ENCODE measurements at places on chromosomes 6 and 20.
A peak's percentile ranks its signal among the peaks of the same experiment; 100 is the strongest.

- no peak for DNase-seq
These were observed 1.1 kb downstream of the RGS17 start for GRCh38 chr6:153129873-153130514.

- peak; percentile 55 for DNase-seq
These were observed 148.0 kb downstream of the TMEM200A start for GRCh38 chr6:130513770-130514169.

DNA sequence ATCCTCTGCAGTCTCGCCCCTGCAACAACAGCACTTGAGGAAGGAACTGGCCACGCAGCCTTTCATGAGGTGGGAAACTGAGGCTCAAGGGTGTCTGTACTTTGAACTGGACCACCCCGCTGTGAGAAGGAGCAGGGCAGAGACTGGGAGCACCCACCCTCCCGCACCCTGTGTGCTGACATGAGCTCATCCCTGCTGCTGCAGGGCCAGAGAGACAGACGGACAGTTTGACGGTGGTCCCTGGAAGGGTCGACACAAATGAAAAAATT lies 16.9 kb upstream of the MRGBP start:
- no peak for DNase-seq

- DNase-seq, result peak; percentile 10
These were observed 4.3 kb downstream of the ZBTB46 start for GRCh38 chr20:63826753-63827152.

- DNase-seq, result no peak
These were observed 47.5 kb downstream of the RALY start for GRCh38 chr20:34041226-34041625.

- DNase-seq, result no peak
These were observed 782 bp upstream of the FOXA2 start for GRCh38 chr20:22584922-22585785.

DNA sequence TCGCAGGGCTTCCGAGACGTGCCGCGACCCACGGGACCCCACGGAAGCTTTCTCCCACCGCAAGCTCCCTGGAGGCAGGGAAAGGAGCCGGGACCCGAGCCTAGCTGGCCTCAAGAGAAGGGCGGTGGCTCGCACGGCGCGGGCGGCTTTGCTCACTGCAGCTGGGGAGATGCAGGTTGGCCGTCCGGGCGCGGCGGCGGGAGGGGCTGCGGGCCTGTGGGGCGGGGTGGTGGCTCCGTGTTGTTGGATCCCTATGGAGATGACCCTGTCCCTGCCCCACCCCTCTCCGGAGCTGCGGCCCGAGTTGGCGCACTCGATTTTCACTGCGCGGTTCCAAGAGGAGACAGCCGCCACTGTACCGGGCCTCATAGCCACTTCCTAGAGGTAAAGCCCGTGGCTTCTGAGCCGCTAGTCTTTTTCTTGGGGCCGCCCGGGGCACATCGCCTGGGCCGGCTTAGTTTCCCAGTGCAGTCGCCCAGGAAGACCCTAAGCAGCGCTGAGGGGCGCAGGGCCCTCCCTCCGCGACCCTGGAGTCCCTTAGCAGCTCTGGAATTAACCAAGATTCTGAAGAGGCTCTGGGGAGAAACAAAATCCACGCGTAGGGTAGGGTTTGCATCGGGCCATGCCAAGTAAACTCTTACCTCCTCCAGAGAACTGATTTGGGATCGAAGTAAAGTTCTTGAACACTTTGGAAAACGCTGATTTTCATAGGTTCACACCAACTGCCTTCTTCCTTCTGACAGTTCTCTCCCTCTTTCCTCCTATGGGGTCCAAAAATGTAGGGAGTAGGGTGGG lies at the start of gene ECT2L:
Gene ECT2L (plus strand): TSS at position 279 of the 795 bp plus-strand sequence. CDS start 17,188 bp downstream, outside the sequence.
- DNase-seq, result no peak

GRCh38 chr6:163745536-163746400 lies 331.2 kb downstream of the QKI start:
- DNase-seq, result peak; percentile 99

DNA sequence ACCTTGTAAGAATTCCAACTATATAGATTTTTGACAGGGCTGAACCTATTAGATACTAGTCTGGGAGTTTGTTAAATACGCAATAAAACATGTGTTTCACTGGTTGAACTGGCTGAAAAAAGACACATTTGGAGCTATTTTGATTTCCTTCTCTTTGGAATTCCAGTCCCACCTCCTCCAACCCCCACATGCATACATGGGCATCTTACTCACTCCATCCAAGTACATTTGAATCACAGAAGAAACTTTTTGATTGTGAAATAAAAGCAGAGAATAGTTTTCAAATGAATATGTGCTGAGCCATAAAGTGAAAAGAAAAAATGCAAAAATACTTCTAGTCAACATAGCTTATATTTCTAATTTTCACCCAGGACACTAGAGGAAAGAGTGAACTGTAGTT lies 33.9 kb upstream of the STXBP5 start:
- no peak for DNase-seq

DNA sequence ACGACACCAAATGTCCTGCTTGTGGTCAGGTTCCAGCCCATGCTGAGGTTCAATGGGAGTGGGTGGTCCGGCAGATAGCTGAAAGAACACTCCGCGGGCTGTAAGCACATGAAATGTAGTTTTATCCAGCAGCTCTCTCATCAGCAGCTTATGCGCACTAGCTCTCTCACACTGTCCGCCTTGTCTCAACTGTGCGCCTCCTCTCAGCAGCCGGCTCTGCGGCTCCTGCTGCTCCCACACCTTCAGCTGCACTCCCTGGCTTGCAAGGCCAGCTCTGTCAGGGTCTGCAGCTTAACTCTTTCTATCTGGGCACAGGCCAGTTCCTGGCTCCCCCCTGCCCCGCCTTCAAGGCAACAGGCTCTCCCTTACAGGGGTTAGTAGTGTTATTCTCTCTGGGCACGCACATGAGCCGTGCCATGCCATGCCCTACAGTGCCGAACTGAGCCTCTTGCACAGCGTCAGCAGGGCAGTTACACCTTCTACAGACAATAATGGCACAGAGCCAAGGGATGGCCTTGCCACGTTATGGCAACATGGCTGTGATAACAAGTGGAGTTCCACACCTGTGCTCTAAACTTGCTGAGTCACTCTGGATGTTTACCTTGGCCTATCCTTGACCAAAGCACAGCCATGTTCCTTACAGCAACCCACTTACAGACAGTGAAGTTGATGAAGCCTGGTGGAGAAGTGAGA lies 84.0 kb upstream of the LRFN2 start:
- DNase-seq, result no peak

DNA sequence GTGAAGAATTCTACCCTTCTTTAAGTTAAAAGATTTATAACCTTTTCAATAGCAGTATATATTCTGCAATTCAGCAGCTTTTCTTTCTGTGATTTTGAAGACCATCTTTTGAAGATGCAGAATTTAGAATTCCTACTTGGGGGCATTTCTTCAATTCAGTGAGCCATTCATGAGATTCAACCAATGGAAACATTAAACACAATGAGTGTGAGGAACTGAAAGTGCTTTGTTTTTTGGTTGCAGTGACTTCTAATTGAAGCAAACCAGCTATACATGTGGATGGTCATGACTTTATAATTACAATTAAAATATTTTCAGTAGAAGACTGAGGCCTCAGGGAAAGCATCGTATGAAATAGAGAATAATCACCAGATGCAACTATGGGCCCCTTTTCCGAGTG lies 108.3 kb downstream of the CARMIL1 start:
- DNase-seq, result no peak

- no peak for DNase-seq
These were observed 176.6 kb upstream of the TAB2 start for GRCh38 chr6:149140910-149141290.

DNA sequence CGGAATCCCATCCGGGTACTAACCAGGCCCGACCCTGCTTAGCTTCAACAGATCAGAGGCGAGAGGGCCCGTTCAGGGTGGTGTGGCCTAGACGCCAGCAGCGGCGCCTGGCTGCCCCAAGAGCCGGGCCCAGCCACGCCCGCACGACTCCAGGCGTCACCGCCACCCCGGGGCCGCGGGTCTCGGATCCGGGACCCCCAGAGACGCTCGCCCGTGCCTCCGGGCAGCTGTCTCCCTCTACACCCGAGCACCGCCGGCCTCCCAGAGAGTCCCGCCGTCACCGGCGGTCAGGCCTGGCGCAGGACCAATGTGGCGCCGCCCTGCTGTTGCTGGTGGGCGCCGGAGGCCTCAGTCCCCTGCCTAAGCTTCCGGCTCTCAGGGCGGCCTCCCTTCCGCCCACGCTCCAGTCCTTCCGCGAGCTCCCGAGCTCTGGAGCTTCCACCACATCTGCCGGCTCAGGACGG lies 441.2 kb upstream of the DEFB115 start:
- no peak for DNase-seq

GRCh38 chr6:142301651-142302391 lies at the start of gene ADGRG6:
Gene ADGRG6, plus strand, starts transcription at chr6:142302007. Its CDS starts 323 bp downstream, at chr6:142302330.
- DNase-seq, result peak; percentile 48

DNA sequence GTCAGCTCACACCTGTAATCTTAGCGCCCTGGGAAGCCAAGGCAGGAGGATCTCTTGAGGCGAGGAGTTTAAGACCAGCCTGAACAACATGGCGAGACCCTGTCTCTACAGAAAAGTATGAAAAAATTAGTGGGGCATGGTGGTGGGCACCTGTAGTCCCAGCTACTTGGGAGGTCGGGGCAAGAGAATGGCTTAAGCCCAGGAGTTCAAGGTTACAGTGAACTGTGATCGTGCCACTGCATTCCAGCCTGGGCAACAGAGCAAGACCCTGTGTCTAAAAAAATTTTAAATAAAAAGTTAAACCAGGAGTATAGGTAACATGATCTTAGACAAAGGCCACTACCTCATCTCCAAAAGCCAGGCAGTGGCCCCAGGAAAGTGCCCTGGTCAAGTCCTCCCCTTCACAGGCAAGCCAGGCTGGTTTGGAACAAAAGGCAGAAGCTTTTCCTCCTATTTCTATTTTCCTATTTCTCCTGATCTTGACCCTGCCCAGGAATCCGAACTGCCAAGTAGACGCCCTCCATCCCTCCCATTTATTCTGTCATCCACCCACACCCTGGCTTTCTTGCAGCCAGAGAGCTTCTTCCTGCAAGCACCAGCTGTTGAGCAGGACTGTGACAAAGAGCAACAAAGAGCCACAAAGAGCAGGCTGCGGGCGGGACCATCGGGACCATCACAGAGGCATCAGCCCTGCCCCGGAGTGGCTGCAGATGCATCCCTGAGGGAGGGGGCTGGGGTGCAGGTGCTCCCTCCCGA lies 149.9 kb upstream of the AFDN start:
- no peak for DNase-seq

DNA sequence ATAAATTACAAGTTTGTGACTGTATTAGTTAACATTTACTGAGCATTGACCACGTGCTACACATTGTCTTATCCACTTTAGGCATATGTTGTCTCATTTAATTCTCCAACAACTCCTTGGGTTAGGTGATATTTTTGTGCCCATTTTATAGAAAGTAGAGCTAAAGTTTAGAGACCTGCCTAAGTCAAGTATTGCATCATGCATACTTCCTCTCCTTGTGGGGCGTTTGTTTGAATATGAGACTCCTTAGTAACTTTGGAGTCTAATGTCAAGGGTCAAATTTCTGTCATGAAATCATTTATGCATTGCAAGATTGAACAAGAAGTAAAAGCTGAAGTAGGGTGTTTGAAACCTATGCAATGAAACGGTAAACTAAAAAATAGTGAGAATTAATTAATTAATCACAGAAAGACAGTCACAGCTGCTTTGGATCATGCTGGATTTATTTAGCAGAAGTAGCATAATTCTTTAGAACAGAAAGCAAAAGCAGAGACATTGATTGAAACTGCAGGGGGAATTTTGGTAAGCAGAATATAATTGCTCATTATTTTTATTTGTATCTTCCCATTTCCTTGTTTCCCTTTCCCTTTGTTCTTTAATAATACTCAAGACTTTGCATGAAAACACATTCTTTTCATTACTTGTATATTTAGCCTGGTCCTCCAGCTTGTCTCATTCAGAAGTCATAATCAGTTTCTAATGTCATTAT lies 1374.4 kb upstream of the GJE1 start:
- DNase-seq, result no peak

- DNase-seq, result peak; percentile 9
These were observed 35.6 kb downstream of the RIOK1 start for GRCh38 chr6:7424967-7425807.

DNA sequence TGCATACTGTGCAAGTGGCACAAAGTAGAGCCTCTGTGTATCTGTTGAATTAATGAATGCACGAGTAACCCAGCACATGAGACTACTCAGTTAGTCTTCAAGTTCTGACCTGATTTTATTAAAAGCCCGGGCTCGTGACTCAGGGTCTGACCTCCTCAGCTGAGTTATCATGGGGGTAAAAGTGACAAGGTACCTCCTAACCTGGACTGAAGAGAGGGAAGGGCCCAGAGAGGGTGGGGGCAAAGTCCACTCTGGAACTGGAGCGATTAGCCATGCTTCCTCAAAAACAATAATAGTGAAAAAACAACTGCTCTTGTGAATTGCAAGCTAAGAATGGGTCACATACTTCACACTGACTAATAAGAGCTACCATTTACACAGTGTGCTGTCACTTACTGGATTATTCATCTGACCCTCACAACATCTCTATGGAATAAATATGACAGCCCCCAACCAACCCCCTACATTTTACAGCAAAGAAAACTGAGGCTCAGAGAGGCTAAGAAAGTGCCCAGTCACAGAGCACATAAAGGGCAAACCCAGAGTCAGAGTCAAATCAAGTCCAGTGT lies 26.7 kb downstream of the TRERF1 start:
- no peak for DNase-seq

GRCh38 chr6:17525637-17526036 lies 74.5 kb upstream of the FAM8A1 start:
- DNase-seq, result no peak
